ENCODE measurements at places on chromosomes 16 and 17. TPM values are rescaled to one million over a fixed set of nuclear protein-coding genes. Genes with fewer than 3 reads are reported as not detected.

The DOC2A gene
- total RNA-seq, result not detected

The C17orf113 gene
- total RNA-seq, result not detected

The SP6 gene
- 0.25 TPM for total RNA-seq

The UNK gene
- 22.0 TPM for total RNA-seq

The GAST gene
- total RNA-seq, result not detected

The CLUH gene
- total RNA-seq, result 47.4 TPM

The HSF4 gene
- 5.3 TPM for total RNA-seq

The SLFN13 gene
- 2.0 TPM for total RNA-seq

The IGF2BP1 gene
- not detected for total RNA-seq

The HOXB2 gene
- total RNA-seq, result 10.3 TPM

The PHOSPHO1 gene
- 0.06 TPM for total RNA-seq

The P2RX5 gene
- total RNA-seq, result 1.2 TPM

The OGFOD3 gene
- total RNA-seq, result 42.5 TPM

The SEPTIN12 gene
- total RNA-seq, result not detected

The SULT1A2 gene
- 3.1 TPM for total RNA-seq

The KIF2B gene
- total RNA-seq, result not detected

The ANKFN1 gene
- not detected for total RNA-seq

The NXPH3 gene
- total RNA-seq, result 0.81 TPM

The HOXB4 gene
- 0.10 TPM for total RNA-seq

The TRAF4 gene
- total RNA-seq, result 8.7 TPM

The TNK1 gene
- 0.05 TPM for total RNA-seq

The MLKL gene
- total RNA-seq, result 5.2 TPM

The SLC22A31 gene
- 0.29 TPM for total RNA-seq

The HOXB1 gene
- not detected for total RNA-seq

The CD300H gene
- total RNA-seq, result not detected

The ATP6V0D1 gene
- 99.7 TPM for total RNA-seq

The HASPIN gene
- 1.6 TPM for total RNA-seq

The NPIPB9 gene
- not detected for total RNA-seq

The CCDC200 gene
- not detected for total RNA-seq

The LITAFD gene
- not detected for total RNA-seq

The C1QTNF1 gene
- 650 TPM for total RNA-seq

The SOX8 gene
- 1.4 TPM for total RNA-seq

The FOXF1 gene
- not detected for total RNA-seq

The HOXB8 gene
- total RNA-seq, result not detected

The UNKL gene
- 25.6 TPM for total RNA-seq

The TMEM132E gene
- total RNA-seq, result not detected

The EFNB3 gene
- total RNA-seq, result 8.4 TPM

The ETV4 gene
- 2.5 TPM for total RNA-seq

The DPEP3 gene
- total RNA-seq, result not detected

The LGALS9B gene
- total RNA-seq, result not detected

The NLRC3 gene
- 0.19 TPM for total RNA-seq

The EVPLL gene
- total RNA-seq, result not detected

The TBX4 gene
- total RNA-seq, result not detected

The VAT1L gene
- 0.10 TPM for total RNA-seq

The TSPOAP1 gene
- 0.05 TPM for total RNA-seq

The MT3 gene
- not detected for total RNA-seq

The KRT31 gene
- total RNA-seq, result not detected

The PRSS53 gene
- total RNA-seq, result 1.2 TPM

The CIITA gene
- total RNA-seq, result 1.9 TPM

The CLEC18B gene
- not detected for total RNA-seq

The NUFIP2 gene
- total RNA-seq, result 39.0 TPM

The PHF23 gene
- 38.6 TPM for total RNA-seq

The SIRT7 gene
- 7.7 TPM for total RNA-seq

The ITGAD gene
- total RNA-seq, result not detected

The MAP3K14 gene
- 9.2 TPM for total RNA-seq

The ACACA gene
- total RNA-seq, result 29.8 TPM

The SMIM22 gene
- not detected for total RNA-seq
